NCI-H524 treated with DMSO at 0.1 percent for 48 hours (cell line): ENCODE measurements at places on chromosomes 1 and 21.

GRCh38 chr1:56080123-56080522 is 499.2 kb downstream of the PLPP3 start:
- DNase-seq: no peak

DNA sequence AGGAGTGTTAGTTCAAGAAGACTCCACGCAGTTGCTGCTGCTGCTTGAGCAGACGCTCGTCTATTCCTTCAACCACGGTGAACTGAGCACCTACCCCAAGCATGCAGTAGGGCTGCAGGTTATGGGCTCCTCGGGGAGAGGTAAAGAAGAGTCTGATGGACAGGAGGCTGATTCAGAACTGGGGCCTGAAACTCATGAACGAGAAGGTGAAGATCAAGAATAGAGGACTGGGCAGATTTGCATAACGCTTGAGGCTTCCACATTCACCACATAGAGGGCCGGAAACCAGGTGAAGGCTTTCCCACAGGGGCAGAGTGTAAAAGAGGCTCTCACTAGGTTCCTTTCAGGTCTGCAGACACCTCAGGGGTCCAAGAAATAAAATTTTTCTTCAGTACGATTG is 9.1 kb downstream of the ABCA4 start:
- DNase-seq: no peak

GRCh38 chr1:154418062-154418921 is 13.1 kb downstream of the IL6R start:
- DNase-seq: no peak

- DNase-seq: no peak
Observed at GRCh38 chr1:212366901-212367300, 47.8 kb downstream of the PACC1 start.

- no peak for DNase-seq
Observed at GRCh38 chr1:236351875-236352573, 42.1 kb upstream of the EDARADD start.

DNA sequence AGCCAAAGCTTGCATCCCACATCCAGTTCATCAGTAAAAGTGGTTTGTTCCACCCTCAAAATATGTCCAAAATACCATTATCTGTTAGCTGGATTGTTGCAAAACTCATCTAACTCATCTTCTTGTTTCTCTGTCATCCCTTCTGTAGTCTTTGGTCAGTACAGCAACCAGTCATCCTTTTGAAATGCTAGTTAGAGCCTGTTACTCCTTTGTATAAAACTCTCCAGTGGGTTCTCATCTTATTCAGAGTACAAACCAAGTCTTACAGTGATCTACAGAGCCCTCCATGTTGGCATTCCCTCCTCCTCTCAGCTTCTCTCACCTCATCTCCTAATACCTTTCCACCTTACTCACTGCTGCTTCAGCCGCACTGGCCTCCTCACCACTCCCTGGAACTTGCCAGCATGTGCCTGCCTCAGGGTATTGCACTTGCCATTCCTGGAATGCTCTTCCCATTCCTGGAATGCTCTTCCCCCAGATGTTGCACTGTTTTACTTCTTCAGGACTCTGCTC is 70.6 kb downstream of the LAMC1 start:
- no peak for DNase-seq

DNA sequence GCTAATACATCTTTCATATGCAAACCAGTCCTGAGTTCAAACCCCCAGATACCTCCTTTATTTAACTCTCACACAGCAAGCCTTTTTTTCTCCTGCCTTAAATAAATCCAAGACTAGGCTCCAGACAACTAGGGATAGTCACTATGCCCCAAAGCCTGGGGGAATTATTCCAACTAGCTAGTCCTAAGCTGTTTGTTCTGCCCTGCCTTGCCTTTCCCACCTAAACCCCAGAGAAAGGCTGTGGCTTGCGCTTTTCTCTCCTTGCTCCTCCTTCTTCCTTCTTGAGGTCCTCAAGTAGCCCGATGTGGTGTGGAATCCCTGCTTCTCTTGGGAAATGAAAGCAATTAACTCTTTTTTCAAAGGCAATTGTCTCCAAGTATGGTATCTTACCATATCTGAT is 31.8 kb downstream of the C1orf87 start:
- no peak for DNase-seq

GRCh38 chr1:6360517-6361070 is 33.0 kb downstream of the ACOT7 start:
- no peak for DNase-seq

DNA sequence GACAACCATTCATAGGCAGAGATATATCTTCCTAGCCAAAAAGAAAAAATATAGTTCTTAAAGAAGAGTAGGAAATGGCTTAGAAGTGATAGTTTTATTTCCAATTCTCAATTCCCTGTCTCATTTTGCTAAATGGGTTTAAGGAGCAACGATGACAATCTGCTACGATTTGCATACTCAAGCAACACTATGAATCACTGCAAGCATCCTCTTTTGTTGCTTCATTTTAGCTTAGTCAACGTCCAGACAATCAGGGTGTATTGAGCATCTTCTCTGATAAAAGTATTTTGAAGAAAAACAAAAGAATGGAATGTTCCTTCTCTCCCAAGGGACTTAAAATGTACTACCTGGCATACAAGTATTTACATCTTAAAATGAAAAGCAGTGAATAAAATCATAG is 80.6 kb downstream of the RGS7 start:
- DNase-seq: no peak

GRCh38 chr1:78892260-78892840 is 114.2 kb downstream of the ADGRL4 start:
- no peak for DNase-seq

DNA sequence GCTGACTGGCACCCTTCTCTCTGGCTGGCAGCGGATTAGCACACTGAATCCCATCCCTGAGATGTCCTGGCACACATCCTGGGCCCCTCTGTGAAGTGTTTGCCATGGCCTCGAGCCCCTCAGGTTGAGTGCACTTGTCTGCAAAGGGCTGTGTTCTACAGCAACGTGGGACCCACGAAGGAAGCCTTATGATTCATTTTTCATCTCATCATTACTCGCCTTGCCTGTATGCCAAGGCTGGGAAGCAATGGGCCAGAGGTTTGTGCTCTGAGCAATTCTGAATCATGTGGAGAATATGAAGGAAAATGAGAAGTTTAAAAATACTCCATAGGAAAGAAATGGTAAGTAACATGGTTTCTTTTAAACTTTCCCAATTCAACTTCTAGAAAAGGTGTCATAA is 124.8 kb upstream of the LMO4 start:
- no peak for DNase-seq

- no peak for DNase-seq
Observed at GRCh38 chr1:68918563-68918962, 421.7 kb upstream of the DEPDC1 start.

GRCh38 chr1:217563179-217563578 is 67.7 kb downstream of the GPATCH2 start:
- DNase-seq: no peak

DNA sequence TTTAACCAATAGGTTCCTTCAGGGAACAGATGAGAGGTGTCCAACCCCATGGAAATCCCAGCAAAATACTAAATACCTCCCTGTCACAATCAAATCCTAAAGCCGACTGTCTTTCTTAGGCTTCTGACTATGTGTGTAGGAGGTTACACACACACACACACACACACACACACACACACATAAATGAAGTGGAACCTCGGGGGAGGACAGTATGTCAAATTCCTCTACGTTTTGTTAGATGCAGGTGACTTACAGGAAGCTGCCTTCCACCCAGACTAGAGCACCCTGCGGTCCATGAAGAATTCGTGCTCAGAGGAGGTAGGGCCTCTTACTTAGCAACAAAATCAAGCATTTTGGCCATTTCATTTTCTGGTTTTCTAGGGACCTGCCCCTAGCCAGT is 16.4 kb downstream of the RSPH1 start:
- no peak for DNase-seq

GRCh38 chr1:248697907-248698306 is 4.7 kb downstream of the OR14I1 start:
- no peak for DNase-seq

DNA sequence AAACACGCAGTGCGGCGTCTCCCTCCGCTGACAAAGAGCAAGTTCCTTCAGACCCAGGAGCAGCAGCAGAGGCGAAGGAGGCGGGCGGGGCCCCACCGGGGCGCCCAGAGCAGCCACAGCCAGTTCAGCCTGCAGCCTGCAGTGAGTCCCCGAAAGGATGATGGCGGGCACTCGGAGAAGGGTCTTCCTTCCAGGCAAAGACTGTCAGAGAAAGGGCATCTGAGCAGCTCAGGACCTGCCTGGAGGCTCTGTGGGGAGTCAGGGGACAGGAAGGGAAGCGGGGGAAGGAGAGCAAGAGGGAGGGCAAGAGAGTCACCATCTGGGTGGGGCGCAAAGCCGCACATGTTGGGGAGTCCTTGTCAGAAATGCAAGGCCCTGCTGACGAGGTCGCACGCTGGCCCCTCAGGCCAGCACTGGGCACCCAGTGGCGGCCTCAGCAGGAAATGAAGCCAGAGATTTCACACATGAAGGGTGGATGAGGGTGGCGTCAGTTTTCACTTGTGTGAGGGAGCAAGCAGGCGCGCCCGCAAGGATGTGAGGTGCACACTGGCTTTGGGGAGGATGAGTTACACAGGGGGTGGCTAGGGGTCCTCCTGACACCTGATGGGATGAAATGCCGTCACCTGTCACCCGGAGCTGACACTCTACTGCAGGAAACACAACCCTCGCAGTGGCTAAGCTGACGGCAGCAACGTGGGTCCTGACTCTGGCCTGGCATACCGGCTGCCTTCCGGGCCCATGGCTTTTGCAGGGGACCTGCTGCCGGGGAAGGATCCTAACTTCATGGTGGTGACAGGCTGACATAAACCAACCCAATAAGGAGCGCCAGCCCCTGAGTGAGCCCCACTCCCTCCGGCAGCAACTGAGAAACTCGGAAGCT is 6.6 kb downstream of the LRRC47 start:
- no peak for DNase-seq

GRCh38 chr1:205714190-205714905 is 34.0 kb upstream of the SLC45A3 start:
- DNase-seq: no peak

- no peak for DNase-seq
Observed at GRCh38 chr1:4695241-4695640, 40.8 kb downstream of the AJAP1 start.

- no peak for DNase-seq
Observed at GRCh38 chr21:40404396-40404800, 442.6 kb downstream of the DSCAM start.
